ENCODE measurements at places on chromosomes 4 and X.

- DNase-seq: no peak
Observed at GRCh38 chrX:47278691-47279090, 45.9 kb downstream of the USP11 start.

DNA sequence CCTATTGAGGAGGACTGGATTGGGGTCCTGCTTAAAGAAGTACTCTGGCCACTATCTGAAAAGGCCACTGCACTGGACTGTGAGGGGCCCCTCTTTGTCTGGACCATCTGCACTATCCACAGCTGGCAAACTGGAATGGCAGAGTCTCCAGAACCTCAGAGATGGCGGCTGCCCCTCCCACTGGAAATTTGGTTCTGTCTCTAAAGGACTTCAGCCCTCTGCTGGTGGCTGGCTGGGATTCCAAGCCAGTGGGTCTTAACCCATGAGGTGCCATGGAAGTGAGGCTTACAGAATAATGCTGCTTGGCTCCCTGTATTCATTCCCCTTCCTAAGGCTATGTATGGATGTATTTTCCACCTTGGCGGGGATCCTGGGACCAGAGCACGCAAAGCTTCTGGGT lies 41.6 kb upstream of the CYLC1 start:
- peak; percentile 4 for DNase-seq

DNA sequence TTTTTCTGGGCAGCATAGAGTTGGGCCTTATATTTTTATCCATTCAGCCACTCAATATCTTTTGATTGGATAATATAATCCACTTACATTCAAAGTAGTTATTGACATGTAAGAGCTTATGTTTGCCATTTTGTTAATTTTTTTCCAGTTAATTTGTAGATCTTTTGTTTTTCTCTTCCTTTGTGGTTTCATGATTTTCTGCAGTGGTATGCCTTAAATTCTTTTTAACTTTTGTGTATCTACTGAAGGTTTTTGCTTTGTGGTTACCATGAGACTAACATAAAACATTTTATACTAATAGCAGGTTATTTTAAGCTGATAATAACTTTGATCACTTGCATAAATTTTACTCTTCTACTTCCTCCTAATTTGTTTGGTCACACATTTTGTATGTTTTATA lies 140.8 kb upstream of the GATB start:
- DNase-seq: no peak

- DNase-seq: no peak
Observed at GRCh38 chrX:6770936-6771335, 236.0 kb upstream of the VCX3A start.

DNA sequence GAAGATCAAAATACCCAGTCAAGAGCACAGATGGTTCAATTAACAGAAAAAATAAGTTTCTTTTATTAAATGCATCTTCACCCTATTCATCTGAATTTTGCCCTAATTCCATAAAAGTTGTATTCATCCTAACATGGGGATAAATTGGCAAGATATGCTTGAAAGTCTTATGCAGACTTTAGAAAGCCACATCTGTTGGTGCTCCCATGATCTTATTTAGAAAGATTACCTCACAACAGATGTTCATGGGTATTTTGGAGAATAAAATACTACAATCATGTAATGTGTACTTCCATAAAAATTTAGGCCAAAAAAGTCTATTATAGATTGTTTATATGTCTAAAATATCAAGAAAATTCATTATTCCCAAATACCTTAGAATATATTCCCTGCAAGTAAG lies 510.3 kb downstream of the TECRL start:
- DNase-seq: no peak

GRCh38 chr4:110292994-110293744 lies 94.8 kb upstream of the ELOVL6 start:
- DNase-seq: no peak

DNA sequence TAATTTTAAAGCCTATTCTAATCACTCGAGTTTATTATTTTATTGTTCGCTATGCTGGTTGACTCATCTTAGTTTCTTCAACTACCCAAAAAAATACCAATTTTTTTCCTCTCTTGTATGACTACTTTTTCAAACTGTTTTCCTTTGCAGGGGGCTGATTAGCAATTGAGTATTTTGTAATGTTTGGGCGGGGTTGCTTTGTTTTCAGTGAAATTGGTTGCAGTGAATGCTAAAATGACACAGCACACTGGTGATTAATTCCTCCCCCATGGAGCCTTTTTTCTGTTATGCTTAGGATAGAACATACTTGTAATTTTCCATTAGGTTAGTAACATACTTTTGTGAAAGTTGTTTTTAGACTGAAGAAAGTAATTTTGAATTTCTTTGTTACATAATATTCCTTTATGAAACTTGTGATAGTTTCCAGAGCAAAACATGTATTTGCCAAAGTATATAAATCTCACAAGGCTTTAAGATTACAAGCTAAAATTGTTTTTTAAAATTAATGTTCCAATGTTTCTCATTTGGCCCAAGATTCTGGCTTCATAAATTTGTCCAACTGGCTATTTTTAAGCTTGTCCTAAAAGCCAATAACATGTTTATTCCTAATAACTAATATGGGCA lies 120.4 kb downstream of the CHIC1 start:
- no peak for DNase-seq

- DNase-seq: no peak
Observed at GRCh38 chr4:9952415-9952950, 68.8 kb downstream of the SLC2A9 start.

DNA sequence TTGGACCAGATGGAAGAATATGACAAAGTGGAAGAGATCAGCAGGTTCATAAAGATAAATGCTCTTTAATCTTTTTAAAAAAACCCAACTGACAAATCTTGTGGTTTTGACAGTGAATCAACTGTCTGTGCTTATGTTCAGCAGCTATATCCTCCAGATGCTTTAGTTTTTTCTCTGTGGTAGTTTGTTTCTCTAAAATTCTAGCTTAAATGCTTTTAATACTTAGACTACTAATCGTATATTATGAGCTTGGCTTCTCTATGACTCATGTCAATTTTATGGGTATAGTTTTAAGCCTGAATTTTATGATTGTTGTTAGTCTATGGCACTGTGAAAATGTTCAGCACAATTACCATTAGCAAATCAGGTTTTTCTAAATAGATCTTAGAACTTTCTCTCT lies 12.9 kb downstream of the HHIP start:
- DNase-seq: no peak

DNA sequence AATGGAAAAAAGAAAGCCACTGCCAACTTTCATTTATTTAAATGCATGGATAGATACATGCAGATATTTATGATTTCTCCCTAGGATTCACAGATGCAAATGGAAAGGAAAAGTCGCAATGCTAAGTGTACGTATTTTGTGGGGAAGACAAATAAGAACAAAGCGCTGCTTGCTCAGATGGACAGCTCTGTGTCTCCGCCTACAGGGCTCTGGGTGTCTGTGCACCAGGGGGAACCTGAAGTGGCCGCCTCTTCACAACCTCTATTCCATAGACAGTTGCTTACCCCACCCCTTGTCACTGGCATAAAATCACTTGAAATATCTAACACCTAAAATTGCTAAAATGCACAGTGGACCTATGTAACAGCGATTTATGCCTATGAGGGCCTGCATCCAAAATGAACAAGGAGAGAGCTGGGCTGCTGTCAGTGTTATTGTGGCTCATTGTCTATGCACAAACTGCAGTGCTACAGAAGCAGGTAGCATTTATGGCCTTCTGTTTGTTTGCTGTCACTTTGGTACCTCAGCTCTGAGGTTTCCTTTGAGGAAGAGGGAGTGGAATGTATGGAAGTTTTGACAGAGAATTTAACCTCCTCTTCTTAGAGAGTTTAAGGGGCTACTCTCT lies 58.6 kb upstream of the PAGE1 start:
- peak; percentile 0 for DNase-seq

GRCh38 chrX:40173143-40174000 lies 75.6 kb upstream of the BCOR start:
- no peak for DNase-seq

DNA sequence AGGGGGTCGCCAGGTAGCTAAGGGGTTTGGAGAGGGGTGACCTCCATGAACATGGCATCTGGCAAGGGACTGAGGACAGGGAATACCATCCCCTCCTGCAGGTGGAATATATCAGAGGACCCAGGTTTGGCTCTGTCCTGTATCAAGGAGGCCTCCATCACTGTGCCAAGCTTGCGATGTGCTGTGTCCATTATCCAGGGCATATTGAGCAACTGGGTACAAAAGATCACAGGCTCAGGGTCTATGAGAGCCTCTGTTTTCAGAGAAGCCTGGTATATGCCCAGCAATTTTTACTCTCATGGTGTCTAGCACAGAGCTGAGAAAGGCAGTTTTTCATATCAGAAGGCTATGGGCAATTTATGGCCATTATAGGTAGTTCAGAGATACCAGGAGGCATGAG lies 16.6 kb upstream of the TCEAL5 start:
- no peak for DNase-seq

DNA sequence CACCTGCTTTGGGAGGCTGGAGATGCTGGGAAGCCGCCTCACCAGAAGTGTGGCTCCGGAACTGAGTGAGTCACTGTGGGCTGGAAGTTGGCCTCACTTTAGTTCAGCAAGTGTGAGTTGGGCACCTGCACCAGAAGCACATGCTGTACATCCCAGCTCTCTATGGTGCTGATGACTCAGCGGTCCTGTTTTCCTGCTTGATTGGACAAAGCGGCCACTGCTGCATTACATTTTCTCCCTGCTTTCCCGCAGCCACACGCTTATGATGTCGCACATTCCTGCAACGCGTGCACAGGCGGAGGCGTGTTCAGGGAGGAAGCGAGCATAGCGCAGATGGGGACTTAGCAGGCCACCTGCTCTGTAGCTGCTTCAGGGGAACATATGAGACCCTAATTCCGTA lies 26.7 kb upstream of the CLDN34 start:
- peak; percentile 52 for DNase-seq

GRCh38 chr4:153081693-153082092 lies 122.5 kb upstream of the TRIM2 start:
- DNase-seq: no peak

- DNase-seq: no peak
Observed at GRCh38 chrX:152640034-152640818, 2.5 kb downstream of the GABRQ start.

DNA sequence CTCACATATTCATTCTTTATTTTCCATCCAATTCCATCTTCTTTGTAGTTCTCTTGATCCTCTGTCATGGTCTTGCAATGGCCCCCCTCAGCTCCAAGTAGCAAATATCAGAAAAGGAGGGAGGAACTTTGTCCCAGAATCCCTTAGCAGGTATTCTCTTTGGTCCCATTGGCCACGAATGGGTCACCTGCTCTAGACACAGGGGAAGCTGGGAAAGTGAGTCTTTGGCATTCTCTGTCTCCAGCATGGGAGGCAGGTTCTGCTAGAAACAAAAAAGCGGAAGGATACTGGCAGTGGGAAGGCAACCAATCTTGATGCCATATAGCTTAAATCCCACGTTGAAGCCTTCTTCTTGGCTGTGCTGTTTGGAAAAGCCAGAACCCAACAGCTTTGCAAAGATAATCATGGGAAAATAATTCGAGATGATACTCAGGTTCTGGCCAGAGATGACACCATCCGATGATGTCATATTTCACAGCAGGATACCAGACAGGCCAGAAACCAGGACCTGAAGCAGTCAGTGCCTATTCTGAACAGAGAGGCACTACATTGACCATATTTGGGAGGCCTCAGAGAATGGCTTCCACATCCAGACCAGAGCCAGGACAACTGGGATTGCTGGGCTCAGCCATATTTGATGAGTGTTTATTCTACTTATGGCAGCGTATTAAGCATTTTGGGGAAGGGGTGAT lies 110.4 kb upstream of the ATXN3L start:
- no peak for DNase-seq

- no peak for DNase-seq
Observed at GRCh38 chr4:107453987-107454386, 266.0 kb downstream of the PAPSS1 start.

All from H54 (cell line).